Airway epithelial cell (primary cell): ENCODE measurements at places on chromosomes 13 and 19. TPM values are rescaled to one million over a fixed set of nuclear protein-coding genes. Genes with fewer than 3 reads are reported as not detected.

SLC25A41 gene
- not detected in 2 replicates for total RNA-seq

GMIP gene
- 9.7 and 14.5 TPM in 2 replicates for total RNA-seq

ADGRE3 gene
- total RNA-seq, result not detected in 2 replicates

CCDC122 gene
- total RNA-seq, result 5.0 and 8.4 TPM in 2 replicates

MAST1 gene
- total RNA-seq, result 0.23 and 0.42 TPM in 2 replicates

ZNF471 gene
- total RNA-seq, result 0.46 and 0.99 TPM in 2 replicates

CHAF1A gene
- total RNA-seq, result 18.5 and 22.4 TPM in 2 replicates

ZNF563 gene
- 1.5 and 3.2 TPM in 2 replicates for total RNA-seq

CDC16 gene
- total RNA-seq, result 21.4 and 23.1 TPM in 2 replicates

PCSK4 gene
- total RNA-seq, result 0.28 and 0.71 TPM in 2 replicates

ITGBL1 gene
- 0.23 and 0.63 TPM in 2 replicates for total RNA-seq

TNFSF9 gene
- total RNA-seq, result 31.6 and 32.9 TPM in 2 replicates
